ENCODE measurements at places on chromosomes 3 and 15. TPM values are rescaled to one million over a fixed set of nuclear protein-coding genes. Genes with fewer than 3 reads are reported as not detected.

DNA sequence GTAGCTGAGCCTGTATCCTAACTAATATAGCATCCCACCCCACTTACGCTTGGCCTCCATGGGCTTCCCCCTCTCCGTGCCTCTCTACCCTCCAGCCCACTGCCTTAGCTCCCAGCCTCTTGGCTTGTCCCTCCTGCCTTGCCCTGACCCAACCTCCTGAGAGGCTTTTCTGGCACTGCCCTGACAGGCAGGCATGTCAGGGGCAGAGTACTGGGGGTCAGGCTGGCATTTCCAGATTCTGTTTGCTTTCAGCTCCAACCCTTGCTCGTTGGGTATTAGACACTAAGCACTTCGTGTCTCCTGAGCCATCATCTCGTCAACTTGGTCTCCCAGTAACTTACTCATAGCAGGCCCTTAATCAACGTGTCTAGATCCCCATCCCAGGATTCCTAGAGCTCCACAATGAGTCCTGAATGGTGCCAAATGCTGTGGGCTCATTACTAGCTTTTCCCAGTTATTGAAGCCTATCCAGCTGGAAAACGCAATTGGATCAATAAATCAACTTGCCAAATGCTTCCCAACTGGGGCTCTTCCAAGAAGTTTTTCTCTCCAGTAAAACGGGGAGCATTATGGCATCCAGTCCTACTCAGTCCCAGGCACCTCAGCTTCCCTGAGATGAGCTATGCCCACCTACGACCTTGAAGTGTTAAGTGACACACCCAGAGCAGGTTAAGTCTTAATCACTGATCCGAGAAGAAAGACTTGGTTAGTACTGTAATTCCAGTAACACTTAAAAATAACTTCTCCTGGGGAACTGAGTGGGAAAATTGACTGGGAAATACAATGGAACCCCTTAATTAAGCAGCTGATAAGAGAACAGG, 78.5 kb upstream of the DLG1 start:
- DNase-seq, result no peak

RAD54L2 gene
- 27.4 TPM for total RNA-seq

SOX14 gene
- total RNA-seq, result not detected

DNA sequence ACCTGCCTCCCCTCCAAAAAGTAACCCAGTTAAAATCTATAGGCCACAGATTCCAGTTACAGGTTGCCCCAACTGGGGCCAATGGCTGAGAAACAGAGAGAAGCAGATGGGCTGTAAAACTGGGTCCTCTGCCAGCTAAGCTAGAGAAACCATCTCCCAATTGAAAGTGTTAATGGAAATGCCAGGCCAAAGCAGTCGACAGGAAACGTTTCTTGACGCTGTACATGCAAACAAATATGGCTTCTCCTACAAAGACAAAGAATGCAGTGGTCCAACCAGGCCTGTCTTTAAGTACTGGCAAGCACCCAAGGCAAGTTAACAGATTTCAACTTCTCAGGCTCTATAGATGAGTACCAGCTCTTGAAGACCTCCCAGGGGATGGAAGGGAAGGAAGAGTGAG, 71.3 kb downstream of the MAGI1 start:
- DNase-seq, result no peak

SPTBN5 gene
- 5.3 TPM for total RNA-seq

GOLGA6B gene
- 0.36 TPM for total RNA-seq

- no peak for DNase-seq
Observed at GRCh38 chr3:71001303-71001830, 582.2 kb downstream of the FOXP1 start.

DNA sequence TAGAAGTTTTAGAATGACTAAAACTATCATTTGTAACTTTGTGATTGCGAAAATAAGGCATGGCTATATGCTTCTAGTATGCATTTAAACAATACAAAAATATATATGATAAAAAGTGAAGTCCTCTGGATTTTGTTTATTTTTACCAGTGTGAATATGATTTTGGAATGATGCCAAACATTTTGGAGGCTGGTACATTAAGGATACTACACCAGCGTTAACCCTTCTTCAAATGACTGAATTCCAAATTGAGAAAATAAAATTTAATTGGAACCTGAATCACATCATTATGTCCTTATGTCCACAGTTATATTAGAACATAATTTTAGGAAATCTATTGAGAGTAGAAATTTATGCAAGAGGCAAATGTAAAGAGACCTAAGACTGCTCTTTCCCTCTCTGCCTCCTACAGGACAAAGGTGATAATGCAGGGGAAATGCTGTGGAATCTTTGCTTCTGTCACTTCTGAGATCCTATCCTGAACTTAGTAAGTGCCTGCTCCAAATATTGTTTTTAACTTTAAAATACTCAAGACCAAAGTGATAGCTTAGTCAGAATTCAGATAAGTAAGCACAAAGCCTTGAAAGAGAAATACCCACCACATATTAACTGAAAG, 121.1 kb upstream of the NANOGP8 start:
- no peak for DNase-seq

FAM81A gene
- total RNA-seq, result 0.94 TPM

DNA sequence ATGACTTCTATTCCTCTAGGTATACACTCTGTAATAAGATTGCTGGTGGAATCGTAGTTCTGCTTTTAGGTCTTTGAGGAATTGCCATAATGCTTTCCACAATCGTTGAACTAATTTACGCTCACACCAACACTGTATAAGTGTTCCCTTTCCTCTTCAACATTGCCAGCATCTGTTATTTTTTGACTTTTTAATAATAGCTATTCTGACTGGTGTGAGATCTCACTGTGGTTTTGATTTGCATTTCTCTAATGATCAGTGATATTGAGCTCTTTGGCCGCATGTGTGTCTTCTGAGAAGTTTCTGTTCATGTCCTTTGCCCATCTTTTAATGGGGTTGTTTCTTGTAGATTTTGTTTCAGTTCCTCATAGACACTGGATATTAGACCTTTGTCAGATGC, 12.8 kb downstream of the NXPE3 start:
- no peak for DNase-seq

DNA sequence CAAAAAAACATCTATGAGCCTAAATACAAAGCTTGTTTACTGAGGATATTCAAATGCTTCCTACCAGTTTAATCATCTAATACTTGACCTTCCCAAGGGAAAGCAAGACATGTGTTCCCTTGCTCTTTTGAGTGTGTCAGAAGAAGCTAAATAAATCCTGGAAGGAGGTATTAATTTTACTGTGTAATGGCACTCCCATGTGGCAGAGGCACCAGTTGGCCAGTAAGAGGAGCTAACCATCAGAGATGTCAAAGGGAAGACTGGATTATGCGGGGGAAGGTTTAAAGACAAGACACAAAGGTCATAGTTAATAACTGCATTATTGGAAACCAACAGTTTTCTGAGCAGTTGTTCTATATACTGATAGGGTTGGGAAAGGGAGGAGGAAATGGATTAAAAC, 125.1 kb downstream of the SUCLG2 start:
- DNase-seq, result no peak

FBXW12 gene
- not detected for total RNA-seq

- peak; percentile 47 for DNase-seq
Observed at GRCh38 chr3:184592371-184593219, 31.0 kb downstream of the EPHB3 start.

- no peak for DNase-seq
Observed at GRCh38 chr15:31080591-31081014, 20.9 kb downstream of the TRPM1 start.

EXD1 gene
- total RNA-seq, result not detected

DNA sequence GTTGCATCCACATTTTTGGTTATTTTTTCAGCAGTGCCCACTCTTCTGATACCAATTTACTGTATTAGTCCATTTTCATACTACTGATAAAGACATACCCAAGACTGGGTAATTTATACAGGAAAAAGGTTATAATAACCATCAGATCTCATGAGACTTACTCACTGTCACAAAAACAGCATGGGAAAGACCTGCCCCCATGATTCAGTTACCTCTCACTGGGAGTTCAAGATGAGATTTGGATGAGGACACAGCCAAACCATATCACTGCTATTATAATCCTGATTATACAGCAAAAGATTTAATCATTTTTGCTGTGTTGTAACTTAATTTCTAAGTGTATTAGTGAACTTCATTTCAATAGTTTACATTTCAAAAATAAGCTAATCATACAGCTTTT, 6.6 kb downstream of the ZBED2 start:
- no peak for DNase-seq

DNA sequence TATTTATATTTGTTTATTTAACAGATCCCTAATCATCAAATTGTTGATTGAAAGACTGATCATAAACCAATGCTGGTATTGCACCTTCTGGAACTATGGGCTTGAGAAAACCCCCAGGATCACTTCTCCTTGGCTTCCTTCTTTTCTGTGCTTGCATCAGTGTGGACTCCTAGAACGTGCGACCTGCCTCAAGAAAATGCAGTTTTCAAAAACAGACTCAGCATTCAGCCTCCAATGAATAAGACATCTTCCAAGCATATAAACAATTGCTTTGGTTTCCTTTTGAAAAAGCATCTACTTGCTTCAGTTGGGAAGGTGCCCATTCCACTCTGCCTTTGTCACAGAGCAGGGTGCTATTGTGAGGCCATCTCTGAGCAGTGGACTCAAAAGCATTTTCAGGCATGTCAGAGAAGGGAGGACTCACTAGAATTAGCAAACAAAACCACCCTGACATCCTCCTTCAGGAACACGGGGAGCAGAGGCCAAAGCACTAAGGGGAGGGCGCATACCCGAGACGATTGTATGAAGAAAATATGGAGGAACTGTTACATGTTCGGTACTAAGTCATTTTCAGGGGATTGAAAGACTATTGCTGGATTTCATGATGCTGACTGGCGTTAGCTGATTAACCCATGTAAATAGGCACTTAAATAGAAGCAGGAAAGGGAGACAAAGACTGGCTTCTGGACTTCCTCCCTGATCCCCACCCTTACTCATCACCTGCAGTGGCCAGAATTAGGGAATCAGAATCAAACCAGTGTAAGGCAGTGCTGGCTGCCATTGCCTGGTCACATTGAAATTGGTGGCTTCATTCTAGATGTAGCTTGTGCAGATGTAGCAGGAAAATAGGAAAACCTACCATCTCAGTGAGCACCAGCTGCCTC, 14.7 kb downstream of the THBS1 start:
- no peak for DNase-seq

DNA sequence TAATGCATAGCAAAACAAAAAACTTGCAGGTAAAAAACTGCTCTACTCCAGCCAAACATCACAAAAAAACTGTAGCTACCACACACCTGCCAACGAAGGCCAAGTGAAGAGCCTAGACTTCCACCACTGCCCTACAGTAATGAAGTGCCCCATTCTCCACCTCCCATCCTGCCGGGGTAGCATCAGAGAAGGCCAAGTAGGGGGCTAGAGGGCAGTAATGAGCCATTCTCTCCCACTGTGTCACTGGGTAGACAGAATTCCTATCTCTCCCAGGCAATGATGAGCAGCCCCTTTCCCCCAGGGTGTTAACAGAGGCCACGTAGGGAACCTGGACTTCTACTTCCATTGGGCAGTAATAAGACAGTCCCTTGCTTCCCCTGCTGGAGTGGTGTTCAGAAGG, 9.5 kb downstream of the SEC22C start:
- DNase-seq, result no peak

DNA sequence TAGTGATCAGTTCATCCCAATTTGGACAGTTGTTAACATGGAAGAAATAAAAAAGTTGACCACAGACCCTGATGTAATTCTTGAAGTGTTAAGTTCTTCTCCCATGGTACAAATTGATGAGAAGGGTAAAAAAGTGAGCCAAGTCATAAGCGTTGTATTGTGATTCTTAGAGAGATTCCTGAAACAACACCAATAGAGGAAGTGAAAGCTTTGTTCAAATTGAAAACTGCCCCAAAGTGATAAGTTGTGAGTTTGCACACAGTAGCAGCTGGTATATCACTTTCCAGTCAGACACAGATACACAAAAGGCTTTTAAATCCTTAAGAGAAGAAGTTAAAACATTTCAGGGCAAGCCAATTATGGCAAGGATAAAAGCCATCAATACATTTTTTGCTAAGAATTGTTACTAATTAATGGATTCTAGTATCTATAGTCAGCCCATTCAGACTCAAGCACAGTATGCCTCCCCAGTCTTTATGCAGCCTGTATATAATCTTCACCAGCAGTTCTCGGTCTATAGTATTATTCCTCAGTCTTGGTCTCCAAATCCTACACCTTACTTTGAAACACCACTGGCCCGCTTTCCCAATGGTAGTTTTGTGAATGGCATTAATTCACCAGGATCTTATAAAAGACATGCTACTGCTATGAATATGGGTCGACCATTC, 38.2 kb downstream of the CDIN1 start:
- DNase-seq, result no peak

GRCh38 chr15:26049900-26050657, 187.0 kb upstream of the ATP10A start:
- DNase-seq, result no peak

- no peak for DNase-seq
Observed at GRCh38 chr3:171644681-171645080, 165.6 kb downstream of the PLD1 start.

GRCh38 chr3:41277790-41278465, 78.6 kb downstream of the CTNNB1 start:
- DNase-seq, result no peak

DNA sequence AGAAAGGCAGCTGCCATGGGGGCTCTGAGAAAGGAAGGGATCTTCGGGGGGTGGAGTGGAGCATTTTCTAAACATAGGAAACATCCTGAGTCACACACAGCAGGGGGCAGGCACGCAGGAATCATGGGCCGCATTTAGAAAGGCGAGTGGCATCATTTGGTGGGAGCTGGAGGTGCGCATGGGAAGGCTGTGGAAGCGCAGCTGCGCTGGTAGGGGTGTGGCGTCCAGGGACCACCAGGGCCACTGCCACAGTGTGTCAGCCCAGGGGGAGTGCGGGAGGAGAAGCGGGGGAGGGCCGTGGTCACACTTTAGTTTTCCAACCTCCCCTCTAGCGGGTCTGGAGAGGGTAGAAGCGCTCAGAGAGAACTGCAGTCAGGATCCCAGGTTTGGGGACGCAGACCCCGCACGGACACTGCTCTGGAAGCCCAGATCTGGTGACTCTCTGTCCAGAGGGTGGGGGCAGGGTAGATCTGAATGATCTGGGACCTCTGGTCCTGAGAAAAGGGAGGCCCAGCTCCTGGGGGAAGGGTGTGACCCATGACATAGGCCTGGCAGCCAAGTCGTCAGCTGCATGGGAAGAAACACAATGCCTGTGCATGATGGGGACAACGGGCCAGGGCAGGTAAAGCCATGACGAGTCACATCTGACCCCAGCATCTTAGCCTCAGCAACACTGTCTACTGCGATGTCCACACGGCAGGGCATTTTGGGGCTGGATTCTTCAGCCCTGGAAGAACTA, 88.0 kb upstream of the IQSEC1 start:
- no peak for DNase-seq

DNA sequence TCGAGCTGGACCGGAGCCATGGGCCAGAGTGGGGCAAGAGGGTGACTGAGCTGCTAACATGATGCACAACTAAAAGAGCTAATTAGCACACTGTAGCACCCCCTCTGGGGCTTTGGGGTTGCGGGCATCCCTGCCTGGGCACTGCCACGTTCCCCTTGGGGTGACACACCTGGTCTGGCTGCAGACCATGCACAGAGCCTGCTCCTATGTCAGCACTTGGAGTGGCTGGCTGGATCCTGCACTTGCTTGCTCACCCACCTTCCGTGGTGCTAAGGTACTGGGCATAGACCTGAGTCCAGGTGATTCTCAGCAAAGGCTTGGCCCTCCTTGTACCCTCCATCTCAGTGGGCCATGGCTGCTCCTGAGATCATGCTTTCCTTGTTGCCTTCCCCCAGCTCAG, 12.8 kb upstream of the SPTBN5 start:
- DNase-seq, result no peak

- no peak for DNase-seq
Observed at GRCh38 chr3:127637546-127637945, 8.6 kb downstream of the PODXL2 start.

UROC1 gene
- not detected for total RNA-seq

RLBP1 gene
- not detected for total RNA-seq

GRCh38 chr3:52572221-52572620, 35.8 kb downstream of the UQCC5 start:
- no peak for DNase-seq

All from astrocyte (in vitro differentiated cells and primary cell).